Stimulated activated CD8-positive, alpha-beta memory T cell treated with anti-CD3 and anti-CD28 coated beads, Interleukin-7, amount 100 ng/mL, for 1 hour (primary cell): ENCODE measurements at places on chromosomes 3 and 15.

DNA sequence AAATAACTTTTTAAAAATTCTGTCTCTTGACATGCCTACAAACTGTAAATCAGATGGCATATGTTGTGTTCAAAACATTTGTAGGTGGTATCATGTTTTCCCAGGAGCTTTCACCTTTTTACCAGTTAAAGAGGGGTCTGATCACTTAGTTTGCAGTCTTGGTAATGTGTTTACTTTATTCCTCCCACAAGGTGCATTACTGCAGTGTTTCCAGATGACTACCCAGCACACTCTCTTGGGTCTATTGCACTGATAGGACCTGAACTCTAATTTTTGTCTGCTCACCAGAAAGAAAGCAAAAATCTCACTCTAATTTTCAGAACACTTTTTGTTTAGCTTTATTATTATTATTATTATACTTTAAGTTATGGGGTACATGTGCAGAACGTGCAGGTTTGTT is 734.1 kb downstream of the GBE1 start:
- DNase-seq = no peak

- no peak for DNase-seq
Observed at GRCh38 chr3:107271787-107272387, 105.4 kb upstream of the CCDC54 start.

DNA sequence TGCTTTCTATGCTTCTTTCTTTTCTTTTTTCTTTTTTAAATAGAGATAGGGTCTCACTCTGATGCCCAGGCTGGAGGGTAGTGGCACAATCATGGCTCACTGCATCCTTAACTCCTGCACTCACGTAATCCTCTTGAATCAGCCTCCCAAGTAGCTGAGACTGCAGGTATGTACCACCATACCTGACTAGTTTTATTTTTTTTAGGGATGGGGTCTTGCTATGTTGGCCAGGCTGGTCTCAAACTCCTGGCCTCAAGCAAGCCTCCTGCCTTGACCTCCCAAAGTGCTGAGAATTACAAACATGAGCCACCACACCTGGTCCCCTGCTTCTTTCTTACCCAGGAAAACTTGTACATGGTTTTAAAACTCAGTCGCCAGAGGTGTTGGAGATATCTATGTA is 24.2 kb upstream of the HDC start:
- no peak for DNase-seq

GRCh38 chr15:58441376-58442070 is 9.7 kb downstream of the LIPC start:
- no peak for DNase-seq

GRCh38 chr3:134544316-134544715 is 58.5 kb downstream of the CEP63 start:
- DNase-seq = no peak

- DNase-seq = no peak
Observed at GRCh38 chr3:124558991-124559845, 171.0 kb upstream of the UMPS start.

- no peak for DNase-seq
Observed at GRCh38 chr15:58981808-58982475, 5.5 kb upstream of the RNF111 start.

- DNase-seq = no peak
Observed at GRCh38 chr3:45060165-45060892, 34.2 kb downstream of the CLEC3B start.
